Activated effector memory CD4-positive, alpha-beta T cell treated with Interleukin-2 at 50 U/mL for 16 hours (primary cell): ENCODE measurements at places on chromosomes 2 and 18.

GRCh38 chr2:151973901-151974199 lies 125.0 kb downstream of the CACNB4 start:
- no peak for DNase-seq

DNA sequence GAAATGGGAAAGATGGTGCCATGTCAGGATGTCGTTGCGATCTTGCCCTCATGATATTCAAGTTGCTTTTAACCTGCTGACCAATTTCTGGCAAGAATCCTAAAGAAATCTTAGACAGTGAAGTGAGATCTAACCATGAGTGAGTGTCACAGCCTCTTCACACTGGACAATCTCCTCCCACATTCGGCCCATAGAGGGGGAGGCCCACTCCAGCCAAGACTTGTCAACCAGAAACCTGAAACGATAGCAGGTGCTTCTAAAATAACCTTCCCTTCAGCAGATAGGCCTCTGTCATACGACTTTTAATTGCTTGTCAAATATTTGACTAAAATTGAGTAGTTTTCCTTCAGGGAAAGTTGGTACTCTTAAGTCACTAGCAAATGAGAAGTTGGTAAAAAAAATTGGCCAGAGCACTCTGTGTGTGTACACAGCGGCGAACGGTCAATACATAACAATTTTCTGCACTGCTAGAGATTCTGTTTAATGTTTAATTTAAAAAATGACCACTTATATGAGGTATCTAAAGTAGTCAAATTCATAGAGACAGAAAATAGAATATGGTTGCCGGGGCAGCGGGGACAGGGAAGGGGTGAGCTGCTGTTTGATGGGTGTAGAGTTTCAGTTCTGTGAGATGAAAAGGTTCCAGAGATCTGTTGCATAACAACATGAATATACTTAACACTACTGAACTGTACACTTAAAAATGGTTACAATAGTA lies 110.2 kb downstream of the VAPA start:
- no peak for DNase-seq

- DNase-seq = peak; percentile 14
These were observed 20.6 kb downstream of the HTR2B start for GRCh38 chr2:231104115-231104713.

DNA sequence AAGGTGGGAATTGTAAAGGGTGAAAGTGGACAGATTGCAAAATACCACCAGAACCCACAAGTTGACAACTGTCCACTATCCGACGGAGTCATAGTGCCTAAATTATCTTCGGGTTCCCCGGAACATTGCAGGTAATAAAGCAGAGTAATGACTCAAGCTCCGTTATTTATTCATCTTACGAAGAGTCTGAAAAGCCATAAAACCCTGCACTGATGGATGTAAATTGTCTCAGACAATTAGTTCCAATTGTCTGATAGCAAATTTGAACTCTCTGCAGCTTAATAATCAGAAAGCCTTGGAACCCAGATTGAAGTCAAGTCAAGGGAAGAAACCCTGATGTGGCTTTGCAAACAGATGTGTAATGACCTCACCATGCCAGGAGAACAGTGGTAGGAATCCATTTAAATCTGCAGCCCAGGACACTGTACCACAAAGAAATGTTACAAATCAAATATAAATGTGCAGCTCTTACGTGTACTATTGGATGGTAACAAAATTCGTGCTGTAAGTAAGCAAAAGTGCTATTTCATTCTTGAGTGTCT lies 437.3 kb upstream of the SOX11 start:
- DNase-seq = no peak

- DNase-seq = no peak
These were observed 532.5 kb upstream of the SLC39A10 start for GRCh38 chr2:195124391-195125079.

GRCh38 chr2:86186431-86186830 lies 8.8 kb downstream of the IMMT start:
- no peak for DNase-seq

DNA sequence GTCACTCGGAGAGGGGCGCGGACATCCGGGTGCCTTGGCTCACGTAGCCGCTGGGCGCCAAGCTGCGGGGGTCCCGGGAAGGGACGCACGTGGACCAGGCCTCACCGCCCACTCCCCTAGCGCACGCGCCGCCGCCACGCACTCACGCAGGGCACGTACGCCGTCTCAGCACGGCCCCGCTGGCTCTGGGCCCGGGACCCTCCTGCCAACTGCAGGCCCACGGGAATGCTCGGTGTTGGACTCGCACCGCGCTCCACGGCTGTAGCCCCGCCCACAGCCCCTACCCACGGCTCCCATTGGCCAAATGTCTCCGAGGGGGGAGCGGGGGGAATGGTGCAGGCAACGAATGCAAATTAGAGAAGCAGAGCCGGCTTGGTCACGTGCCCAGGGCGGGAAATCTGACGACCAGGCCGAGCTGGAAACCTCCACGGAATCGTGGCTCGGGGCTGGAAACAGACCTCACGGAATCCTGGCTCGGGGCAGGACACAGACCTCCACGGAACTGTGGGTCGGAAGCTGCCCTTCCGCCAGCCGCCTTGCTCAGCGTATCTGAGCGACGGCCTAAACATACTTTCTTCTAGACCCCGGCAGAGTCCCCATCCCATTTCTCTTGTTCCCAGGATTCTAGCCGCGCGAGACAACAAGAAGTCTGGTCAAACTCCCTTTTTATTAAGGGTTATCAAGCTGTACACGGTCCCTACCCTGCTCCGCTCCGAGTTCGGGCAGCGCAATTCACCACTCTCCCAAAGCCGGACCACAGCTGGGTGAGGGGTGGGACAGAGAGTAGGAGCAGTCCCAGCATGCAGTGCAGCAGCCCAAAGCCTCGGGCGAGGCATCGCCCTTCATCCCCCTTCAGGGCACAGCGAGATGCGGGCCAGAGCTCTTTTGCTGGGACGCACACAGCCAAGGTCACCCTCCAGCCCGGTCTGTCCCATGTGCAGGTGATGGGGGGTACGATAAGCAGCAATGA lies at the start of gene ABCB6:
ABCB6 (minus strand) TSS at position 227 of the 970 bp plus-strand sequence. CDS start 285 bp downstream, outside the sequence.
- peak; percentile 74 for DNase-seq

DNA sequence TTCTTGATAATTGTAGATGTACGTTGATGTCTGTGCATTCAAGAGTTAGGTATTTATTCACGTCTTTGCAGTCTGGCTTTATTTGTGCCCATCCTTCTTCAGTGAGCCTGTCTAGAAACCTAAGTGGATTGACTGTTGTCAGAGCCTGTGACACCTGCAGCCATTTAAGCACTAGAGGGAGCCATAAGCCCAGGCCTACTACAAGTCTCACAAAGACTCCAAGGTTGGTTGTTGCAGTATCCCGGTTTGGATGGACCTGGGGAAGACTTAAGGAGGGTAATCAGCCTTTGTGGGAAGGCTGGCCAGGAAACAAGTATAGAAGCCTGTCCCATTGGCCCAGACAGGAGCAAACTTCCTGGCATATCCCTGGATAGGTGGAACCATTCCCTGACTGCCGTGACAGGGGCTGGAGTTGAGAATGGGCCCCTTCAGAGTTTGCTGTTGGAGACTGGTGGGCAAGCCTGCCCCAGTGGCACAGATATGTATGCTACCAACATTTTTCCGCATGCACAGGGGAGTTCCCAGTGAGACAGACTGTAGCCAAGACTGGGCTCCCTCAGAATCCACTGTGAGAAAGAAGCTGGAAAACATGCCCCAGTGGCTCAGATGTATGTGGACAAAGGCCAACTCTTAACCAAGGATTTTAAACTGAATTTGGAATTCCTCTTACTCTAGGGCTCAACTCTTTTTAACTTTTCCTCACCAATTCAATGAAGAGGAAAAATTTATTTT lies 9.3 kb upstream of the LRRC30 start:
- DNase-seq = no peak

DNA sequence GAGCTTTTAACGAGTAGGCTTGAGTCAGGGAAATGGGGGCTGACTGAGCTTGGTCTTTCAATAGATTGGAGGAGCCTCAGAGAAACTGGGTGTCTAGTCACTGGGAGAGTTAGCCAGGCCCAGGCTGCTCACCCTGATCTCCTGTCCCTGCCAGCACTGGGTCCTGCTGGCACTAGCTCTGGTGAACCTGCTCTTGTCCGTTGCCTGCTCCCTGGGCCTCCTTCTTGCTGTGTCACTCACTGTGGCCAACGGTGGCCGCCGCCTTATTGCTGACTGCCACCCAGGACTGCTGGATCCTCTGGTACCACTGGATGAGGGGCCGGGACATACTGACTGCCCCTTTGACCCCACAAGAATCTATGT lies 720 bp downstream of the KRTCAP3 start:
- no peak for DNase-seq

- no peak for DNase-seq
These were observed 69.6 kb downstream of the ACVR1C start for GRCh38 chr2:157559061-157559460.

- no peak for DNase-seq
These were observed 51.7 kb downstream of the EIF5B start for GRCh38 chr2:99388892-99389291.

DNA sequence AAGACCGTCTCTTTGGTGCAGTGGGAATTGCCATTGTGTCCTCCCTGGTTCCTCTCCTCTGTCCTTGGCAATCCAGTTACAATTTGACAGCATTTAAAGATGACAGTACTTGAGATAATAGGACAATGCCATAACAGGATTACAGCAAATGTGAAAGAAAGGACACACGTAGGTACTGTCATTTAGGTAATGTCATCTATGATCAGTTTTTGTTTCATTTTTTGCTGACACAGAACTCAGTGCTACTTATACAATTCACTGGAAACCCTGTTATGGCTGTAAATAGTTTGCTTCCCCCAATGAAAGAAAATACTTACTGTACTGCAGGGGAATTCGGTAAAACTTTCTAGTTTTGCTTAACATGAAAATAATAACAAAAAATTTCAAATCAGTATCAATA lies 65.2 kb downstream of the BCL11A start:
- DNase-seq = no peak

DNA sequence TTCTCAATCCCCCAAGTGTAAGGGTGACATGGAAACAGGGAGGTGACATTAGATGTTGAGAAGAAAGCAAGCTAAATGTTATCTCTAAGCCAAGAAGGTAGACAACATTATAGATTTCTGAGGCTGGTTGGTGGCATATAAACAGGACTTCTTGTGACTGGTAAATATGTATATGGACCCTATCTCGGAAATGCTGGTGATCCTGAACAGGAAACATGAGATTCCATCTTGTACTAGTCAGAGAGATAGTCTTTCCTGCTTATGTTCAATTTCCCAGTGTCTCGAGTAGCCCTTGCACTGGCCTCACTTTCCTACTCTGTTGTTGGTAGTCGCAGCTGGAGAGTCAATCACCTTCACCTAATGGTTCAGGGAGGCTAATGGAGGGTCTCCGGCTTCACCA lies 26.8 kb downstream of the MOGAT1 start:
- no peak for DNase-seq

DNA sequence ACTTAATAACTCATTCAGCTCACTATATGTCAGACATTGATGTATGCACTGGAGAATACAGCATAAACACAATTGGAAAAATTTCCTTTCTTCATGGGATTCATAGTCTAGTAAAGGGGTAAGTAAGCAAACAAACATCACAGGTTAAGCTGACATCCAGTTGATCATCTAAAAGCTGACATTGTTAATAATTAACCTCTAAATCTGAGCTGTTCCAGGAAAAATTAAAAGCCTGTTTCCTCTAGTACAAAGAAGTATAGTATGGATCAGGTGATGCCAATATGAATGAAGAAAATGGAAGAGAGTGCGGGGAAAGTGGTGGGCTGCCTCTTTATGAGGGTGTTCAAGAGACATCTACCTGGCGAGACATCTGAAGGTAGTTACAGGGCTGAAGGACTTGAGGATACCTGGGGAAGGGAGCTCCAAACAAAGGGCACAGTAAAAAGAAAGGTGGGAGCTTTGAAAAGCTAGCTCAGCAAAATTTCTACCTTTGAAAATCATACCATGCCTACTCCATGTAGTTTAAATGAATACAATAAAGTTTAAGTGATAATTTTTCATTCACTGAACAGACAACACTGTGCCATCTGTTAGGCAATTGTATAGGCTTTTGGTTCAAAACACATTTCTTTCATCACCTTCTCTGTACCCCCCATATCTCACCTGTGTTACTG lies 619.3 kb downstream of the TRIB2 start:
- no peak for DNase-seq

DNA sequence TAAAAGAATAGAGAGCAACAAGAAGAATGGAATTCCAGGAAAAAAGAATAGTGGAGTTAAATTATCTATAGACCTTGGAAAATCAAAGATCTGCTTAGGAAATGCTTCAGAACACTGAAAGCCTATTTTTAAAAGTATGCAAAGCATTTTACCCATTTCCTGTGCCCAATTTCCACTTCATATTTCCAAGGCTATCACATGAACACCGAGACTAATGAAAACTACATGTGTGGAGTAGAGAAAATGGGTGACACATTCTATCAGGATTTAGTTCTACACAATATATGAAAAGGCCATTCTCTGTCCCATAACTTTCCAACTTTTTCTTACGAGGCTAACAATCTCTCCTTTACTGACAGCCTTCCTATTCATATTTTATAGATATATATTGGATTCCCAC lies 279.4 kb downstream of the CCDC178 start:
- DNase-seq = no peak

DNA sequence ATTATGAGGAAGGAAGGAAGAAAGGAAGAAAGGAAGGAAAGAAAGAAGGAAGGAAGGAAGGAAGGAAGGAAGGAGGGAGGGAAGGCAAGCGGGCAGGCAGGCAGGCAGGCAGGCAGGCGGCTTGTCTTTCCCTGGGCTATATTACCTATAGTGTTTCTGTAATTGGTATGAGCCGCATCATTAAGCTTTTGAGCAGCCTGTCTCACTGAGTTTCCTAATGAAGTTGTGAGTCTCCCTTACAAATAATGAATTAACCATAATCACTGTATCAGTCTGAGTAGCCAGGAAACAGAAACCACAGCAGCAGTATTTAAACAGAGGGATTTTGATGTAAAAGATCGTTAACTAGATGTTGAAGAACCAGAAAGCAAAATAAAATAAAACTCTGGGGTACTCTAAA lies 11.8 kb upstream of the SULT1C3 start:
- DNase-seq = no peak

DNA sequence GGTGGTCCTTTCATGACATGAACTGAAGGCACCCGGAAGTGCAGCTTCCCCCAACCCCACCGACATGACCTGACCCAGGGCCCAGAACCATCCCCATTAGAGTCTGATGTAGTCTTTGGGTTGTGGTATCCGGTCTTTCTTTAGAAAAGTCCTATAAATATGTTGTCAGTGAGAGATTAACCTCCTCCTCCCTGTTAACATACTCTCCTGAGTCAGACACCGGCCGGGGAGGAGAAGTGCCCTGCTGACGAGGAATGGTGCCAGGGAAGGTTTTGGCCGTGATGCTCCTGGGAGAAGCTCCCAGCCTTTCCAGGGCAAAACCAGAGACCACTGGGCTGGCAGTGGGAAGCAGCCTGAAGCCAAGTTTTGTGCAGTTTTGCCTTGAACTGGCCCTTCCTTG lies 109.0 kb downstream of the LAMA3 start:
- DNase-seq = no peak

DNA sequence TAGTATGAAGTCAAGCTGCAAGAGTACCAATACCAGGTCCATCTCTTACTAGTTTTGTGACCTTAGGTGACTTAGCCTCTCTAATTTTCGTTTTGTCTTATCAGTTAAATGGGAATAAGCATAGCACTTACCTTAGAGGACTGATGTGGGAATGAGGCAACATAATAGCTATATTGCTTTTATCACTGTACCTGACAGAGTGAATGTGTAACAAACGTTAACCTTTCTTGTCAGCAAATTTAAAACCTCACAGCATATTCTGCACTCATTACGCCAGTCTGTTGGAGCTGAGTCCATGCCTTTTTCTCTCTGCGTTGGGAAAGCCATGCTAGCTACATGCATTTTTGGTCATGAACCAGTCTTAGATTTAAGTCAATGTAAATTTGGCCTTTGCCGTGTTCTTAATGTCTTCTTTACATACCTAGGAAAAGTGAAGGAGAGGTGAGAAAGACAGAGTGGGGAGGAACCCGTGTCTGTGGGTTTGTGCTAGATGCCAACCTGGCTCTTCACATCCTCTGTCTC lies at the start of gene IL36B:
IL36B (minus strand) TSS at position 472 of the 522 bp plus-strand sequence.
- no peak for DNase-seq
